ENCODE measurements at places on chromosomes 13 and 19.
A peak's percentile ranks its signal among the peaks of the same experiment; 100 is the strongest.

- peak; percentile 68 for DNase-seq
Measured at GRCh38 chr19:54464630-54465425, 1.2 kb upstream of the LENG9 start.

DNA sequence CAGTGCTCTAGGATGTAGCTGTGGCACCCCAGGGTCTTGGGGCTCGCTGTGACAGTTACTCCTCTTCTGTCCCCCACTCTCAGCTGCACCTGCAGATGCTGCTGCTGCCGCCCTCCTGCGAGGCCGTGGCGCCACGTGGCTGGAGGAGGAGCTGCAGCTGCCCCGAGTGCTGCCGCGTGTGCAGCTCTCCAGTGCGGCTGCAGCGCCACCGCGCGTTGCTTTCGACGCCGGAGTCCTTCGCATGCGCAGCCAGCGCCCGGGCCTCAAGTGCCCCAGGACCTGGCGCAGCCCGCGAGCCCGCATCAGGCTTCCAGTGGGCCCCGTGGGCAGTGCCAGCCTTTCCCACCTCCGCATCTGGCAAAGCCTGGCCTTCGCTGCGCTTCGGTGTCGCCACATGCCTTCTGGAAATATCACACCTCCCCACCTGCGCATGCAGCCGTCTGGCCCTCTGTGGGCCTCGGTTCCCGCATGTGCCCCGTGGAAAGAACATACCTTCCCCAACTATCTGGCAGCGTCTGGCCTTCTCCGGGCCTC is 692 bp upstream of the ZNF580 start:
- DNase-seq: peak; percentile 38

GRCh38 chr13:79917628-79918027 is 423.3 kb downstream of the SPRY2 start:
- no peak for DNase-seq

GRCh38 chr13:99265821-99266426 is 7.7 kb upstream of the GPR18 start:
- peak; percentile 56 for DNase-seq

DNA sequence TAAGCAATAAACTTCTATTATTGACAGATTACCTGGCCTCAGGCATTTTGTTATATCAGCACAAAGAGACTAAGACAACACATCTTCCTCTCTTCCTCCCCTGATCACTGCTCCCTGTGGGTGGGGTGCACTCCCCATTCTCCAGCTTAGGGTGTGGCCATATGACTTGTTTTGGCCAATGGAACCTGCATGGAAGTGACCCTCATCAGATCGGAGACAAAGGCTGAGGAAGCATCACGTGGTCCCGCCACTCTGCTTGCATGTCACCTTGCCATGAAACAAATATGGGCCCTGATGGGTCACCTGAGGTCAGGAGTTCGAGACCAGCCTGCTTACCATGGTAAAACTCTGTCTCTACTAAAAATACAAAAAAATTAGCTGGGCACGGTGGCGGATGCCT is 13.7 kb upstream of the CCL25 start:
- no peak for DNase-seq

DNA sequence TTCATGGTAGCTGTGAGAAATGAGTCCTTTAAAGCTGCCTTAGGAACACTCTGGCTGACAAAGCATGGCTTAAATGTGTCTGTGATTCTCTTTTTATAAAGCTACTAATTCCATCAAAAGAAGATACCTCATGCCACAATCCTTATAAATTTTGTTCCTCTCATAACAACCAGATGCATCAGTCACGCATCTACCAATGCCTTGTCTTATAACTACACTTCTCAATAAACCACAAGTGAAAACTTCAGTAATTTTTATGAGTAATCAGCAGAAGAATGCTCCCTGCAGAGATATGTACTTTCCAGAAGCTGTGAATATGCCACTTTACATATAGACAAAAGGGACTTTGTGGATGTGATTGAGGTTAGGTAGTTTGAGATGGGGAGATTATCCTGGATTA is 147.8 kb downstream of the SUCLA2 start:
- no peak for DNase-seq

DNA sequence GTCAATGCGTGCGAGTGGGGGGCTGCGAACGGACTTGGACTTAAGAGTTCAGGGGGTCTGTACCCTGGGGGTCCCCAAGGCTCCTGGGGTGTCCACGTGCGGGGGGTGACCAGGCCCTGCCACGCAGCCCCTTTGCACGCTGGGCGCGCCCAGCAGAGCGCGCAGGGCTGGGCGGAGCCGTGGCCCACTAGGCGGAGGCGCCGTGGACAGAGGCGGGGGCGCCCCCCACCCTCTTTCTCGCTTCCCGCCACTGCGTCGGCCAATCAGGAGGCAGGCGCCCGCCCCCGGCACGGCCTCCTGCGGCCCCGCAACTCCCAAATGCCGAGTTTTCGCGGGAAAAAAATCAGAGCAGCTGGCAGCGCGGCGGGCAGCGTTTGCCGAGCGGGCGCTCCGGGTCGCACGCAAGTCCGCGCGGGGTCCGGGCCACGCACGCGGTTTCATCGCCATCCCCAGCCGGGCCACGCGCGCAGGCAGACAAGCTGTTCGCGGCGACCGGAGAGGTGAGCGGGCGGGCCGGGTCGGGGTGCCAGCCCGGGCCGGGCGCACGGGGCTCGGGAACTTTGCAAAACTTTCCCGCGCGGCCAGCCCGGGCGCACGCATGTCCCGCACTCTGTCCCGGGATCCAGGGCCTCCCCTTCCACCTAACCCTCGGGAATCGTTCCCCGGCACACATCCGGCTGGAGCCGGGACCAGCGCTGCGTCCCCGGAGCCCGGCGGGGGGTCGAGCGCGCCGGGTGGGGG is at the start of gene UHRF1:
Gene UHRF1, plus strand, starts transcription at position 346 of the 741 bp plus-strand sequence. CDS start 1,385 bp downstream, outside the sequence.
- DNase-seq: no peak

DNA sequence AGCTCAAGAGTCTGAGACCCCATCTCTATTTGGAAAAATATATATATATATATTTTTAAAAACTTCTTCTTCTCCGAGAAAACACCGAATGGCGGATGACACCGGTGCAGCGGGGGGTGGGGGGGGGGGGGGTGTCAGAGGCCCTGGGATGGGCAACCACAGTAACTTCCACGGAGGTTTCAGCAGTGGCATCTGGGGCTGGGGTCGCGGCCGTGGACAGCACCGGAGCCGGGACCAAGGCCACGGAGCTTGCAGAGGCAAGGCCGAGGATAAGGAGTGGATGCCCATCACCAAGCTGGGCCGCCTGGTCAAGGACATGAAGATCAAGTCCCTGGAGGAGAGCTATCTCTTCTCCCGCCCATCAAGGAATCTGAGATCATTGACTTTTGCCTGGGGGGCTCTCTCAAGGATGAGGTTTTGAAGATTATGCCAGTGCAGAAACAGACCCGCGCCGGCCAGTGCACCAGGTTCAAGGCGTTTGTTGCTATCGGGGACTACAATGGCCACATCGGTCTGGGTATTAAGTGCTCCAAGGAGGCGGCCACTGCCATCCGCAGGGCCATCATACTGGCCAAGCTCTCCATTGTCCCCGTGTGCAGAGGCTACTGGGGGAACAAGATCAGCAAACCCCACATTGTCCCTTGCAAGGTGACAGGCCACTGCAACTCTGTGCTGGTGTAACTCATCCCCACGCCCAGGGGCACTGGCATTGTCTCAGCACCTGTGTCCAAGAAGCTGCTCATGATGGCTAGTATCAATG is 59.0 kb downstream of the EPS15L1 start:
- DNase-seq: no peak

DNA sequence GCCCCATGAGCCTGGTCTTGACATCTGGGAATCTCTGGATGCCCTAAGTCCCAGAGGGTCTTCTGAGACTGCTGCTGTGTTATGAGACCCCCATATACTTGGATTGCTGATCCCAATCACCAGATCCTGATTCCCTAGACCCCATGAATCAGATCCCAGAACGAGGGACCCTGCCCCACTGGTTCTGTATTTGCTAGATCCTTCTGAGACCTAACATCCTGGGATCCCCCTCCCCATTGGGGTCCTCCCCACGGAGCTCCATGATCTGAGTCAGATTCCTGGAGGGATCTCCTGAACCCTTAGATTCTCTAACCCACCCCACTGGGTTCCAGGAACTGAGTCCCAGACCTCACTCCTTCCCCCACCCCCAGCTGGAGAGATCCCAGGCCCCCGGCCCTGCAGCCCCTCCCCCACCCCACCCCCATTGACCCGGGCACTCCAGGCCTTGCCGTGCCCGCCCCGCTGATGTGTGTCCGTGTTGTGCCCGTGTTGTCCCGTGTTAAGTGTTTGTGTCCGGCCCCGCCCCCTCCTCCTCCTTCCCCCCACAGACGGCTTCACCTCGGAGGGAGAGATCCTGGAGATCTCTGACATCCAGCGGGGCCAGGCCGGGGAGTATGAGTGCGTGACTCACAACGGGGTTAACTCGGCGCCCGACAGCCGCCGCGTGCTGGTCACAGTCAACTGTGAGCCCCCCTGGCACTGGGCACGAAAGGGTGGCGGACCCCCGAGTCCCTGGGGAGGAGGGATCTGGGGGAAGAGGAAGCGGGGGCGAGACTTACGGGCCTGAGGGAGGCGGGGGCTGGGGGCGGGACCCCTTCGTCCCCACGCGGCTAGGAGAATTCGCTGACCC is 15.0 kb downstream of the IGLON5 start:
- no peak for DNase-seq

GRCh38 chr19:19409205-19409604 is 3.7 kb downstream of the GATAD2A start:
- no peak for DNase-seq

- DNase-seq: peak; percentile 34
Measured at GRCh38 chr19:46303691-46304397, 7.0 kb downstream of the HIF3A start.

- DNase-seq: no peak
Measured at GRCh38 chr13:39253774-39254173, 215.5 kb downstream of the NHLRC3 start.

- no peak for DNase-seq
Measured at GRCh38 chr19:36049080-36049698, 4.9 kb downstream of the THAP8 start.

GRCh38 chr19:39746836-39747529 is 9.2 kb upstream of the CLC start:
- DNase-seq: no peak

GRCh38 chr13:73075546-73075945 is 16.7 kb downstream of the KLF5 start:
- no peak for DNase-seq

- DNase-seq: no peak
Measured at GRCh38 chr13:53411463-53411862, 382.9 kb downstream of the OLFM4 start.

DNA sequence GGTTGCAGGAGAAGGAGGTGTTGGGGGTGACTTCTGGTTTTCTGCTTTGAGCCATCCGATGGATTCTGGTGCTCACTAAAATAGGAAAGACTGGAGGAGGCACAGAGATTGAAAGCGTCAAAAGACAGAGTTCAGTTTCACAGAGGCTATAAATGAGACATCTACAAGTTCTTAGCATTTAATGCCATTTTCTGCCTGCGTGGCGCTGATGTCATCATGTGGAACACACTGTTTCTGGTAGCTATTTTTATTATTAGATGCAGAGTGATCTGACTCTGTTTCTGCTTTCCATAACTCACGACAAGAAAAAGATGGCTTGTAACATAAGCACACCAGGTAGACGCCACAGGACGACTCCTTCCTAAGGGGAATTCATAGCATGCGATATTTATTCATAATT is 3.3 kb upstream of the SLC39A3 start:
- no peak for DNase-seq

GRCh38 chr13:113862931-113863523 is 849 bp downstream of the GAS6 start:
- no peak for DNase-seq

GRCh38 chr13:76953968-76954367 is 5.7 kb downstream of the ACOD1 start:
- no peak for DNase-seq

DNA sequence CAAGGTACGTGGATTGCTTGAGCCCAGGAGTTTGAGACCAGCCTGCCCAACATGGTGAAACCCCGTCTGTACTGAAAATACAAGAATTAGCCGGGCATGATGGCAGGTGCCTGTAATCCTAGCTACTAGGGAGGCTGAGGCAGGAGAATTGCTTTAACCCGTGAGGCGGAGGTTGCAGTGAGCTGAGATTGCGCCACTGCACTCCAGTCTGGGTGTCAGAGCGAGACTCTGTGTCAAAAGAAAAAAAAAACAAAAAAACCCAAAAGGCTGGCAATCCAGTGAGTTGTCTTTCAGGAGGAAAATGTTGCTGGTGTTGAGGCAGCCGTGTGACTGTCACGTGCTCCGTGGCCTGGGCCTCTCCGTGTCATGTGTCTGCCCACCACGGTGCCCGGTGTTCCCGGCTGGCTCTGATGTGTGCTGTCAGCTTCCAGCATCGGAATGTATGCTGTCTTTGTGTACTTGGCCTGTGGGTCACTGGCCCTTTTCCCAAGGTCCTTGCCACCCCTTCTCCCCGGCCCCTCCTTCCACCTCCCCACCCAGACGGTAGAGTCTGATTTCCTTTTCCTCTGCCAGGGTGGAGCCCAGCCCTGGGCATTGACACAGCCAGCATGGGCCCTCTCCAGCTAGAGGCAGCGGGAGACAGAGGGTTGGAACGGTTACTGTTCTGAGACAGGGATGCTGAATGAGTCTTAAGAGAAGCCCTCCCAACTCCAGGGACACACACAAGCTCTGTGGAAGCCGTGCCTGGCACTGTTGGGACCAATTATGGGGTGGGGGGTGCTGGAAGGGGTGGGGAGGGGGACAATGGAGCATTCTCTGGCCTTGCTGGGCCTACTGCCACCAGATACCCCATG is 7.2 kb upstream of the TUBB4A start:
- DNase-seq: no peak

DNA sequence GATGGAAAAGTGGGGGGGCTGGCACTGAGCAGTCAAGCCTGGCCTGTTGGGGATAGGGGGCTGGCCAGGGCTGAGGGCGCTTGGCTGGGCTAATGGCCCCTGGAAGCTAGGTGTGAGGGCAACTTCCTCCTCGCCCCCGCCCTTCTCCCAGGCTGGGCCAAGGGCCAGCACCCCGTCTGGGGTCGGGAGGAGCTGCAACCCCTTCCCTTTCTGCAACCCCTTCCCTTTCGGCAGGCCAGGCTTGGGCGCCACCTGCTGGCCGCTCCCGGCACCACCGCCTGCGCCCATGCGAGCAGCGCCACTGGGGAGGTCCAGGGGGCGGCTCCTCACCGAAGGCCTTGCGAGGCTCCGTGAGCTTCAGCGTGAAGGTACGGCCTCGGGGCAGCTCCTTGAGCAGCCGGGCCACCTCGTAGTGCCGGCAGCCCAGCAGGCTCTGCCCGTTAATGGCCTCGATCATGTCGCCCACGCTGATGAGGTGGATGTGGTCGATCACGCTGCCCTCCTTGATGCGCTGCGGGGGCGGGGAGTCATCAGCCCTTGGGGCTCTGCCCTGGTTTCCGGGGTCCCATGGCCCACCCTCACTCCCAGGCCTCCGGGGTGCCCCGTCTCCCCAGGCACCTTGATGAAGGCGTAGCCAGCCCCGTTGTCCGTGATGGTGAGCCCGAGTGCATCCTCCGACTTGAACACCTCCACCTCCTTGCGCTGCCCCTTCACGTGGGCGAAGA is 5.0 kb upstream of the PTGER1 start:
- peak; percentile 26 for DNase-seq

Data from renal cortical epithelial cell (primary cell).